T47D (cell line): ENCODE measurements at places on chromosomes 7 and 10.

GRCh38 chr7:148222721-148223120, 367.8 kb upstream of the C7orf33 start:
- no peak for DNase-seq

DNA sequence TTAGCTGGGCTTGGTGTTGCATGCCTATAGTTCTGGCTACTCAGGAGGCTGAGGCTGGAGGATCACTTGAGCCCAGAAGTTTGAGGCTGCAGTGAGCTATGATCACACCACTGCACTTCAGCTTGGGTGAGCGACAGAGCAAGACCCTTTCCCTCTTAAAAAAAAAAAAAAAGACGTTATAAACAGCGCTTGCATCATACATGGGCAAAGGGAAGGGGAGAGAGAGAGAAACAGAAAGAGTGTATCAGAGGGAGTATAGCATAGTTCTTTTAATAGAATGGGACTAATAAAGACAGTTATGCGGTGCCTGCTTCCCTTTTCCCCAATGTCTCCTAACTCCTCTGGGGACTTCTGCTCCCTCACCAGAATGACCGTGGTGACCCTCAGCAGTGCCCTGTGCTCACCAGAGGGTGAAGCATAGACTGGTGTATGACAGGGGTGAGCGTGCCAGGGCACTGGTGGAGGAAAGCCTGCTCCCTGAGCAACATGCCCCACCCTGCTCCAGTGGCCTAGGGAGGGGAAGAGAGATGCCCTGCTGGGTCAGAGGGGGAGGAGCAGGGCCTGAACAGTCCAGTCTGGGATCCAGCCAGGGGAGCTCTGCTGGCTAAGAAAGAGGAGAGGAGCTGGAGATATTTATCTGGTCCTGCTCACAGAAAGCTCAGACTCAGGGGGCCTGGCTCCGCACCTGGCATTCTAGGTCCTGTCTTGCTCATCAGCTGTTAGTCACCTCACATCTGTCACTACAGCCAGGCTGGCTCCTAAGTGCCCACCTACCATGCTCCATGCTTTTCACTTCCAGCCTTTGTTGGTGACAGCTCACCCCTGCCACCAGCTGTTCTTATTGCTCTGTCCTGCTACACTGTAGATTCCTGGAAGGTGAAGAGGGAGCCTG, 2.2 kb downstream of the PDZD7 start:
- DNase-seq: no peak

- no peak for DNase-seq
Observed at GRCh38 chr7:51024867-51025266, 242.2 kb upstream of the GRB10 start.

GRCh38 chr7:1238931-1239802, 6.5 kb downstream of the UNCX start:
- no peak for DNase-seq

DNA sequence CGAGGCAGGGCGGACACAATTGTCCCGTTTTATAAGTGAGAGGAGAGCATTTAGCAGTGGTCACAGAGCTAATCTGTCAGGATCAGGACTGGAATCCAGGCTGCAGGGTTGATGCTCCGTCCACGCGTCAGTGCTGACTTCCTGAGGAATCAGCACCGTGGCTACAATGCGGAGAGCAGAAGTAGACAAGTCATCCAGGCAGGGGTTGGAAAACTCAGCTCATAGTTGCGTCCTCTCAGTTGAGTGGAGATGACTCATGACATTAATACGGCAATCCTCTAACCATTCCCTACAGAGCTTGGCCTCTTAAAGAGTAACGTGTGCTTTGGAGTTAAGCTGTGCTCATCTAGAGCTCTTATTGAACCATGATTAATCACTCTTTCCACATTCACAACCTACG, 17.1 kb upstream of the HTR5A start:
- peak; percentile 6 for DNase-seq

DNA sequence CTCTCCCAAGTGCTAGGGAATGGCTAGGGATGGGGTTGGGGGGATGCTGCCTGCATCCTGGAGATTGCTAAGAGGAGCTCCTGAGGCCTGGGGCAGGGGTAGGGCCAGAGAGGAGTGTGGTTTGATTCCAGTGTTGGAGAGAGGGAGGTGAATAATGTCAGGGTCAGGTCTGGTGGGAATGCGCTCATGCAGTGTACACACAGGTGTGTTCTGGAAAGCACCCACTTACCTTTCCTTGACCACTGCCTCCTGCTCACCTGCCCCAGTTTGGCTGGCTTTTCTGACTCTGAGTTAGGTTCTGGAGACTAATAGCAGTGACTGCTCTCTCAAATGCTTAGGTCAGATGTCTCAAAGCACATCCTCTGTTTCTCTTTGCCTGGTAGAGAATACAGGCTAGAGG, 135.4 kb upstream of the BMPER start:
- DNase-seq: no peak

DNA sequence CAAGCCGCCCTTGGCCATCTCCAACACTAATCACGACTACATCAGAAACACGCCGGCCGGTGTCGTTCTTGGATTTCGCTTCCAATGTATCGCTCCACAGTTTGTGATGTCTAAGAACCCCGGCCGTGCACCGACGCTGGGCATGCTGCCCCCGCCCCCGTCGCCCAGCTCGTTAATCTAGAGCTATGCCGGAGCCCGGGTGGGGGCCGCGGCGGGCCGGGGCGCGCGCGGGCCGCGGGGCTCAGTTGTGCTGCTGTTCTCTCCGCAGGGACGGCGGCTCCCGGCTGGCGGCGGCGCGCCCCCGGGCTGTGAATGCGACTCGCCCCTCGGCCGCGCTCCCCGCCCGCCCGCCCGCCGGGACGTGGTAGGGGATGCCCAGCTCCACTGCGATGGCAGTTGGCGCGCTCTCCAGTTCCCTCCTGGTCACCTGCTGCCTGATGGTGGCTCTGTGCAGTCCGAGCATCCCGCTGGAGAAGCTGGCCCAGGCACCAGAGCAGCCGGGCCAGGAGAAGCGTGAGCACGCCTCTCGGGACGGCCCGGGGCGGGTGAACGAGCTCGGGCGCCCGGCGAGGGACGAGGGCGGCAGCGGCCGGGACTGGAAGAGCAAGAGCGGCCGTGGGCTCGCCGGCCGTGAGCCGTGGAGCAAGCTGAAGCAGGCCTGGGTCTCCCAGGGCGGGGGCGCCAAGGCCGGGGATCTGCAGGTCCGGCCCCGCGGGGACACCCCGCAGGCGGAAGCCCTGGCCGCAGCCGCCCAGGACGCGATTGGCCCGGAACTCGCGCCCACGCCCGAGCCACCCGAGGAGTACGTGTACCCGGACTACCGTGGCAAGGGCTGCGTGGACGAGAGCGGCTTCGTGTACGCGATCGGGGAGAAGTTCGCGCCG, 1.9 kb downstream of the VWC2 start:
- no peak for DNase-seq

DNA sequence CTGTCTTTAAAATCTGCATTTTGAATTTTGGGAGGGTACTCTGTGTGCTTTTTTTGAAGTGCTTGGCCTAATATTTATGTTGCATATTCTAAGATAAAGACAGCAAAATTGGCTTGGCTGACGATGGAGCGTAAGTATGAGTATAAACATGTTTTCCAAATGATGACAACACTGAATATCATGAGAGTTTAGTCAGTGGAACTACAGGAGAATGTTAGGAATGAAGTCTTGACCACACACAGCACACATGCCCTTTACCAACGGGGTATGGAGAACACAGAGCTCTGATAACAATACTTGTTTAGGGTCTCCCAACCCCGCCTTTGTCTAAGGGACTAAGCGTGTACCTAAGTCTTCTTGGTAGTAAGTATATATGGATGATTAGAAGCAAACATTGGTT, 253.9 kb upstream of the FZD8 start:
- DNase-seq: no peak

DNA sequence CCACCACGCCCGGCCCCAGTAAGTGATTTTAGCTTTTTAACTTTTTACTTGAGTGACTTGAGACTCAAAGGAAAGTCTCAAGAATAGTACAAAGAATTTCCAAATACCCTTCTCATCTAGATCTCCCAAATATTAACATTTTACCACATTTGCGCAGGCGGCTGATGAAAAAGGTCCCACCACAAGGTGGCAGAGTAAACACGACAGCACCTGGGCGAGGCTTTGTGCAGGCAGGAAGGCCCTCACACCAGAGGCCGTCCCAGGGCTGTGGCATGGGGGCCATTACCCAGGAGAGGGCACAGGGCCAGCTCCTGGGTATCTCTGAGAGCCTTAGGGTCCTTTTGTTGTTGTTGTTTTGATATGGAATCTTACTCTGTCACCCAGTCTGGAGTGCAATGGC, 50.0 kb upstream of the WIPI2 start:
- DNase-seq: peak; percentile 61

DNA sequence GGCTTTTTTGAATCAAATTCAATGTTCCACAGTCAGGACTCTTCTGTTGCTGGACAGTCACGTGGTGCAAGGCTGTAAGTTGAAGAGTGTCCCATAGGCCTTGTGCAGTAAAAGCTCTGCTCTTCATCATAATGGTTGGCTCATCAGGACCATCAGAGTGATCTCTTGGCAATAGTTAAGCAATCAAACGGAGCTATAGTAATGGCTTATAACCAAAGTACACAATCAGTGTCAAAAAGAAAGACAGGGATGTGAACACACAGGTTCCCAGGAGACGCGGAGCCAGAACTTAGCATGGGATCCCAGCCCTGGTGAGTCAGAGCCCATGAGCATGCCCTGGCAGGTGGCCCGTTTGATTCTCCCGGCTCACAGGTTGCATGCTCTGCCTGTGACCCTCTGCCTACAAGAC, 10.8 kb upstream of the GPNMB start:
- DNase-seq: no peak

DNA sequence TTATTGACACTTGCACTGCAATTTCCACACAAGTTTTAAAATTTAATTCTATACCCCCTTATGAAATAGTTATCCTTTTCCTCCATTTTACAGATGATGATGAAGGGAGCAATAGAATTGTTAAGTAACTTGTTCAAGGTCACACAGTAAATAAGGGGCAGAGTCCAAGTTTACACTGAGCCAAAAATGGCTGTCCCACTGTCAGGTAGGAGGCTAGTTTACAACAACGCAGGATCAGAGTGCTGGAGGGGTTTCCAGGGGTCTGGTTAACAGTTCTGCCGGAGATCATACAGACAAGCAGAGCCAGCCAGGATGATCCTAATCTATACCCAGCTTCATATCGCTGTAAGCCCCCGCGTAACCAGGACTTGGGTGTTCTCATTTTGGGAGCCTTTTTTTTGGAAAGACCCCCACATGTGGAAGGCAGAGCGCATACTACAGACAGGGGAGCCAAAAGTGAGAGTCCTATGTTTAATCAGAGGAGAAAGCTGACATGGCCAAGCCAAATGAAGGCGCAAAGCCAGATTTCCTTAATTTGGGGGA, 524 bp upstream of the UNC5B start:
- no peak for DNase-seq

- no peak for DNase-seq
Observed at GRCh38 chr7:27239387-27240014, 3.1 kb upstream of the EVX1 start.

- no peak for DNase-seq
Observed at GRCh38 chr10:31687663-31688482, 240.8 kb downstream of the ARHGAP12 start.

DNA sequence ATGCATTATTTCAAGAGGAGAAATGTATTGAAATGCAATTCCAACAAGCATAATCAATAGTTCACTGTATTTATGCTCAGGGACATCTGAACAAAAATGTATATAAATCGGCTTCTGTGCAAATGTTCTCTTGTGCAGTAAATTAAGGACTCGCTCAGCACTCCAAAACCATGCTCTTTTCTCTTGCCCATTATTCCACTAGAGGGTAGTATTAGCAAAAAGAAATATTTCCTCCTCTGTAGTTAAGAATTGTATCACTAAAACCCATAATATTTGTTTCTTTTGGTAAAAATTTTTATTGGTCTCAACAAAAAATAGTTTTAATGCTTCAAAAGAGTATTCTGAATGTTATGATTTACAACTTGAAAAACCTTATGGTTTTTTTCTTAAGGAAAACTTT, 803.1 kb downstream of the PCDH15 start:
- peak; percentile 55 for DNase-seq

DNA sequence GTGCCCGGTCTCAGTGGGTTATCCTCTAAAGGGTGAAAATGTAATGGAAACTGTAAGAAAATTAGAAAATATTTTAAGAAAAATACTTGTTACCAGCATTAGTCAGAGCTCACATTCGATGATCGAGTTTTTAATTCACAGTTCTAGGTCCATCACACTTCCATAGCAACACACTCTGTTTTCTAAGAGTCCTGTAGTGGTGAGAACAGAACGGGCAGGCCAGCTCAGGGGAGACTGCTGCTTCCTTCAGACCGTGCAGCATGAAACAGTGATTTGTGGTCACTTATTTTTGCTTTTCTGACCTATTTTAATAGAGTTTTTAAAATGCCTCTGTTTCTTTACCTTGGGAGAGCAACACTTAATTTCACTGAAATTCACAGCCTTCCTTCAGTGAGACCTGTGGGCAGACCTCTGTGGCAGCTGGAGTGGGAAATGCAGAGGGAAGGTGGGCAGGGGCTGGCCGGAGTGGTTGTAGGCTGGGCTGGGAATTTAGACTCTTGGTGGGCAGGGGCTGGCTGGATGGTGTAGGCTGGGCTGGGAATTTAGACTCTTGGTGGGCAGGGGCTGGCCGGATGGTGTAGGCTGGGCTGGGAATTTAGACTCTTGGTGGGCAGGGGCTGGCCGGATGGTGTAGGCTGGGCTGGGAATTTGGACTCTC, 1.5 kb downstream of the SUN1 start:
- no peak for DNase-seq

DNA sequence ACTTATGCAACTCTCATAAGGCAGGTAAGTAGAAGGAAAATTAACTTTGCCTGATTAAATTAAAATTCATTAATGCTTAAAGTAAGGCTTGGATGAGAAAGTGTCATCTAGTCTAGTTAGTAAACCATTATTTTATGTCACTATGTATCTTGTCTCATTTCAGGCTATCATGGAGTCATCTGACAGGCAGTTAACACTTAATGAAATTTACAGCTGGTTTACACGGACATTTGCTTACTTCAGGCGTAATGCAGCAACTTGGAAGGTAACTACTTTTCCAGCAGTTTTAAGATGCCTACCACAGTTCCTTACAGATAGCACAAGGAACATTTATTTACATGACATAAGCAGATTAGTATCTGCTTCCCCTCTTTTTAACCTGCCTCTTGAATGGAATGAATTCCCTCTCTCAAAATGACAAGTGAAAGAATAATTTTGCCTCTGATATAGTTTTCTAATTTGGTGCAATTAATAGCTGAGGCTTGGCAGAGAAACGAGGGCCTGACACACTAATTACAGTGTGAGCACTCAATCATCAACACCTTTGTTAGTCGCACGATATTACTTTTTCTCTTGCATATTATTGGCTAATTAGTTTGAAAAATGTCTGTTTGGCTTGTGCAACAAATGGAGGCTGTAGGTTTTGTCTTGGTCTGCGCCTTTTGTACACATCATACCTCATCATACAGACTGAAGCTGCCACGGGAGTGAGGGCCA, 245.0 kb downstream of the FOXP2 start:
- DNase-seq: no peak

DNA sequence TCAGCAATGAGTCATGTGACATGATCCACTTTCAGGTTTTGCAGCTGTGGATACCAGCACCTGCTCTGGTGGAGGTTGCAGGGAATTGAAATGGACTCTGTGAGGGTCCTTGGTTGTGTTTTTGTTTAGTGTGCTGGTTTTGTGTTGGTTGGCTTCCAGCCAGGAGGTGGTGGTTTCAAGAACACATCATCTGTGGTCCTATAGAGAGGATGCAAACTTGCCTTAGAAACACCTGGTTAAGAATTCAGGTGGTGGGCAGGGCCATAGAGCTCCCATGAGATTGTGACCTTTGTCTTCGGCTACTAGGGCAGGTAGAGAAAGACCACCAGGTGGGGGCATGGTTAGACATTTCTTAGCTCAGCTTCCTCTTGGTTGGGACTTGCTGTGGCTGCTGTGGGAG, 59.2 kb upstream of the CYP2C9 start:
- no peak for DNase-seq

GRCh38 chr7:111820621-111821020, 258.3 kb upstream of the IMMP2L start:
- DNase-seq: no peak
